Activated CD4-positive, alpha-beta T cell treated with anti-CD3 and anti-CD28 coated beads, Interleukin-2, amount 50 U/mL, for 16 hours (primary cell): ENCODE measurements at places on chromosomes 11 and 22.

DNA sequence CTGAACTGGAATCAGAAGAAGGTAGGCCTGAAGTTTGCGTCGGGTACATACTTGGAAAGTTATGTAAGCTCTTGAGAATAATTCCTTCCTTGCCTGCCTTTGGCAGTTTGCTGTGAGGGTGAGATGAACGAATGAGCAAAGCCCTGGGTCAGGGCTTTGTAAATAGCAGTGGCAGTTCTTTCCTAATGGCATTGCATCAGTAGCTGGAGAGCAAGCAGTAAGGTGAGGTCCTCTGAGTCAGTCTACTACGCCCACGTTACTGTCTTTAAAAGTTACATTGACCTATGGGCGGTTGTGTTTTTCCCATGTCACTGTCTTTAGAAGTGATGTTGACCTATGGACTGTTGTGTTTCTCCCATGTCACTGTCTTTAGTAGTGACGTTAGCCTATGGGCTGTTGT, 179.1 kb upstream of the E2F8 start:
- no peak for DNase-seq

GRCh38 chr11:60899046-60899936, 7.1 kb downstream of the PRPF19 start:
- peak; percentile 58 for DNase-seq

DNA sequence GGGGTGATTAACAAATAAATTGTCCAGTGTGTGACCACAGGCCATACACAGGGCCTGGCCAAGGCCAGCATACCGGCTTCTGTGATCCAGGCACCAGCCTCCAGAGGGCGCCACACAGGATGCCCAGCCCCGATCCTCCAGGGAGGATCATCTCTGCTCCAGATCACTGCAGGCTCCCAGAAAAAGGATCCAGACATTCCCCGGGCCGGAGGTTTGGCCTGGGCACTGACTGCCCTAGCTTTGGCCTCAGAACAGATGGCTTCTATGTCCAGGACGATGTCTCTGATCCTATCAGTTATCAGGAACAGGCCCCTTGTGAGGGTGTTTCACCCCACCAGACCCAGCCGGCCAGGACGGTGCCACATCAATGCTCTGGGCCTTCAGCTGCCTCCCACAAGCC, 74.5 kb upstream of the LMO1 start:
- peak; percentile 27 for DNase-seq

GRCh38 chr11:77167111-77167626, 39.1 kb downstream of the MYO7A start:
- DNase-seq = no peak

DNA sequence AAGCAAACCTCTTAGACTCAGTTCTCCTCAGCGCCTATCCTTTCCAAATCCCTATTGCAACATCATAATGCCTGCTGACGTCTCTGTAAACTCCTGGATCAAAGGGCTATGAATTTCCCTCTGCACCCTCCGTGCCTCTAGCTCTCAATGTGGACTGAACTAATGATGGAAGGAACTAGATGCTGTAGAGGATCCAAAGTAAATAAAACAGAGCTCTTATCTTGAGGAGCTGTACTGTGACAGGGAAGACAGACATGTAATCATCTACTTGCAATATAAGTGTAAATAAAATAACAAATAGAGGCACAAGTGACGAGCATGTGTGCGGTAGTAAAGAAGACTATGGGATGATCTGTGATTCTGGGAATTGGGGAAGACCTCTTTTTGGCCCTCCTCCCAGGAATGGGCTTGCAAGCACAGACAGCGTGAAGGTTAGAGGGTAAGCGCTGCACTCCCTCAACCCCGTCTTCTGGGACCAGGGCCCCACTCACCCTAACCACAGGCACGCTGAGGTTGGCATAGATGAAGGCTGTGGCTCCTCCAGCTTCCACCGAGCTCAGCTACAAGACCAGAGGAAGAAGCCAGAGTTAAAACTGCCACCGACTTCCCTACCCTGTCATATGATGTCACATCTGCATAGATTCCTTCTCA, 42.2 kb downstream of the P4HA3 start:
- DNase-seq = peak; percentile 12

GRCh38 chr11:41306431-41306830, 153.0 kb downstream of the LRRC4C start:
- no peak for DNase-seq

DNA sequence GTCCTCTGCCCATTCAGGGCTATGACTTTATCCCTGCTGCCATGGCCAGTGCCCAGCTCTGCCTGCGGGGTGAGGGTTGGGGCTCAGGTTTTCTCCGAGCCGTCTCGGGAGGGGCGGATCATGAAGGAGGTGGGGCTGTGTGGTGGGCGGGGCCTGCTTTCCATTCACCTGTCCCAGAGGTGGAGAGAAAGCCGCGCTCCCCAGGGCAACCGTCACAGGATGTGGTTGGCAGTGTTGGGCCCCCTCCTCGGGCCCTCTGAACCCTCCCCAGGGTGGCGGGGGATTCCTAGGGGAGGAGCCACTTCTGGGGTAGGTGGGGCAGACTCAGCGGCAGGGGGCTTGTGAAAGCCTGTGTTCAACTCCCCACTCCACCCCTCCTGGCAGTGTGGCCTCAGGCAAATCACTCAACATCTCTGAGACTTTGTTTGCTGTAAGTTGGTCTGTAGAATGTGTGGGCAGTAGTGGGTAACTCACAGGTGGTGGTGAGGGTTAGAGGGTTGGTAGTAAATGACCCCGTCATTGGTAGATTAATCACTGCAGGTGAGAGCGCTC, 50.3 kb downstream of the CD6 start:
- peak; percentile 73 for DNase-seq

GRCh38 chr11:93775289-93775688, 8.8 kb upstream of the MED17 start:
- DNase-seq = peak; percentile 6

DNA sequence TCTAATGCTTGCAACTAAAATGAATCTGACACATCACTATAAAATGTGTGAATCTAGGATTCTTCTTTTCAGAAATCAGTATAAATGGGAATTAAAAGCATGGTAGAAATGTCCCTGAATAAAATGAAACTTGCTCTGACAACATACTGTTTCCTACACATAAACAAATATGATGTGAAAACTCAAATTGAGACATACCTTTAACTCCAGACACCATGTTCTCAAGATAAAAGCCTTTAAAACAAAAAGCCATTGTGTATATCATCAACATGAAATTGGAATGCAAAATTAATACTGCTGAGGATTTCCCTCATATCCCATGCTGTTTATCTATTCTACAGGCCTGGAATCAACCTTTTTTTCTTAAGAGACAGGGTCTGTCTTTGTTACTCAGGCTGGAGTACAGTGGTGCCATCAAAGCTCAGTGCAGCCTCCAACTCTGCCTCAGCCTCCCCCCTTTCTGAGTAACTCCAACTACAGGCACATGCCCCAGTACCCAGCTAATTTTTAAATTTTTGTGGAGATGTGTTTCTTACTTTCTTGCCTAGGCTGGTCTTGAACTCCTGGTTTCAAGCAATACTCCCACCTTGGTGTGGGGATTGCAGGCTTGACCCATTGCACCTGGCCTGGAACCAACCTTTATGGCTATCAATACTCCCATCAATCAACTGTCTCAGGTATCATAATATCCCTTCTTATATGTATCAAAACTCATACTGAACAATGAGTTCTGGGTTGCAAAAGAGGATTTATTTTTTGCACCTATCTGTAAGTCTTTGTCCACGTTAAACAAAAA, 6.7 kb downstream of the TAF1D start:
- DNase-seq = no peak

DNA sequence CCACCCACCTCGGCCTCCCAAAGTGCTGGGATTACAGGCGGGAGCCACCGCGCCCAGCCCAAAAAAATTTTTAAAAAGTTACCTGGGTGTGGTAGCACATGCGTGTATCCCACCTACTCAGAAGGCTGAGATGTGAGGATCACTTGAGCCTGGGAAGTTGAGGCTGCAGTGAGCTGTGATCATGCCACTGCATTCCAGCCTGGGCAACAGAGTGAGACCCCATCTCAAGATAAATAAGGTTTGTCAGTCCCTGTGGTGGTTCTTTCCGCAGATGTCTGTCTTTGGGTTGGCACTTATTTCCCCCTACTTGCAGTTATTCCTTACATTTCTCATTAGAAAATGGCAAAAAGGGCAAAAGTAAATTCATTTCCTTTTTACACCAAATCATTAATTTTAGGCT, 8.0 kb downstream of the MARK2 start:
- no peak for DNase-seq

GRCh38 chr22:22955276-22955798, 67.7 kb downstream of the IGLL5 start:
- DNase-seq = no peak

DNA sequence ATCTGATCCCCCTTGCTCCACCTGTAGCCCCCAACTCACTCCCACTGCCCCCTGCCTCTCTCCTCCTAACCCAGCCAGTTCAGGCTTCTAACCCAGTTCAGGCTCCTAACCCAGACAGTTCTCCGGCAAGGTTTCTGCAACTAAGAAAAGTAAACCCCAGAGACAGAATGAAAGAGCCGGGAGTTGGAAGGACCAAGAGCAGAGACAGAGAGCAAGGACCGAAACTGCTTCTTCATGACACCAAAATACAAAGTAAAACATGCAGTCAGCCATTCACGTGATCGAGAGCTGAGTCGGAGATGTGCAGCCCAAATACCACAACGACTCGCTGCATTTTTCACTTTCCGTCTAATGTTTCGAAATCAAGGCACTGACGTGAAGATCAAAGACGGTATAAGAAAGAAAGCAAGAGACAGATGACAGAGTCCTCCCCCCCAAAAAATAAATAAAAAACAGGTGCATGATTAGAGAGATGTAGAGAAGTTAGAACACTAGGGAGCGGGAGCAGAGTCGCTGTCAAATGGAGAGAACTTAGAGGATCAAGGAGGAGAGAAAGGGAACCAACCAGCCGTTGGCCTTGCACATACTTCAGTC, 884 bp downstream of the IL10RA start:
- peak; percentile 93 for DNase-seq

GRCh38 chr11:43845816-43846215, 34.8 kb upstream of the ALKBH3 start:
- DNase-seq = no peak

- no peak for DNase-seq
Measured at GRCh38 chr11:102377891-102378290, 30.9 kb downstream of the BIRC2 start.

- DNase-seq = no peak
Measured at GRCh38 chr11:119905162-119905561, 176.2 kb upstream of the NECTIN1 start.

DNA sequence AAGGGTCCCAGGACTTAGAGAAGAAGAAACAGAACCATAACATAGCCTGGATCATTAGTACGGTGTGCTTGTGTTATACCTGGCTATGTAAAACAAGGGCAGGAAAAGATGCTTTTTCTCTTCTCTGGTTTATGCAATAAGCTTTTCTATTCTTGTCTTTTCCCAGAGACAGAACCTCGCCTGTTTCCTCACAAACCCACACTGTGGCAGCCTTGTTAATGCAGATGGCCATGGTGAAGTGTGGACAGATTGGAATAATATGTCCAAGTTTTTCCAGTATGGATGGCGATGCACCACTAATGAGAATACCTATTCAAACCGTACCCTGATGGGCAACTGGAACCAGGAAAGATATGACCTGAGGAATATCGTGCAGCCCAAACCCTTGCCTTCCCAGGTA, 2.9 kb downstream of the CFAP68 start:
- DNase-seq = no peak

- no peak for DNase-seq
Measured at GRCh38 chr22:41827671-41828070, 5.2 kb upstream of the SREBF2 start.

DNA sequence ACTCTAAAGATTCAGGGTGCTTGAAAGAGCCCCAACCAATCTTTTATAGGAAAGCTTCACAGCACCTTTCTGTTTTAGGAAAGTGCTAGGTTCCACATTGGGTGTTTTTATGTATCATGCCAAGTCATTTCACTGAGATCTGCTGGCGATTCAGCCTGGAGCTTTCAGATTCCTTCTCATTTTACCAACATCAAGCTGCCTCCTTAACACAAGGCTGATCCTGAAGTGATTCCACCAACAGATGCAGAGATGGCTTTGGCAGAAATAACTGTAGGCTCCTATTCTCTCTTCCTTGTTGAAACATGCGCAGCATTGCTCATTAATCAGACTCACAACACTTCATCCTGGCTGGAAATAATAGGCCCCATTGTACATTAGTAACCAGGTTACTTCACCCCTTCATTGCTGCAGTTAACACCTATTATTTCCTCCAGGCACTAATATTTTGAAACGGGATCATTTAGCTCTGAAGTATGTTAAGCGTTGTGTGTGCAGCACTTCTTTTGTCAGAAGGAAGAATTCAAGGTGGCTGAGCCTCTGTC, 89.0 kb downstream of the OPCML start:
- DNase-seq = no peak

- no peak for DNase-seq
Measured at GRCh38 chr11:116169776-116170175, 603.0 kb downstream of the BUD13 start.

DNA sequence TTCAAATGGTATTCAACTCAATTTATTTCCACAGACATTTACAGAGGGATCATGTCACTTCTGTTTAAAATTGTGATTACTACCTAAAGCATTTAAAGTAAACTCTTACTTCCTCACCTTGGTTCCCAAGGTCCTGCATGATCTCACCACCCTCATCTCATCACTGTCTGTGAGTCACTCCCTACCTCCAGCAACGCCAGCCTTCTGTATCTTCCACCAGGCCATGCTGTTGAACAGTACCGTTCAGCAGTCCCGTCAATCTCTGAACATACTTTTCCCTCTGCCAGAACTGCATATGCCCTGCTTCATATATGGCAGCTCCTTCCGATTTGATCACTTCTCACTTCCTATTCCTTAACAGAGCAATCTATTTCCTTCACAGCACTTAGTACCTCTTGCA, 2.0 kb downstream of the FBXO3 start:
- DNase-seq = no peak

GRCh38 chr11:35787013-35787504, 124.5 kb downstream of the TRIM44 start:
- no peak for DNase-seq

GRCh38 chr11:69370984-69371709, 77.2 kb downstream of the MYEOV start:
- DNase-seq = no peak

DNA sequence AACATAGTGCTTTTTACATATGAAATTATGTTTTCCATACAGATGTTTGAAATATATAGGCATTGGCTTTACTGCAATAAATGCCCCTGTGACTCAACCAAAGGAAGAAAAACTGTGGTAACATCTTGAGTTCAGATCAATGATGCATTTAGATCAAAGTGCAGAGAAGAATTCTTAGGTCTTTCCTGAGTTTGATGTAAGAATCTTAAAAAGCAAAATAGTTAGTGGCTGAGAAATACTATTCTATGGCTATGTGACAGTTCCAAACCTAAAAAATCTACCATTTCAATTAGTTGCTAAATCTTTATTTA, 93.7 kb downstream of the SOX6 start:
- DNase-seq = no peak
